Activated naive CD8-positive, alpha-beta T cell treated with anti-CD3 and anti-CD28 coated beads, Interleukin-2, amount 10 ng/mL, durations not matched to agents 7 days and 5 days (primary cell): ENCODE measurements at places on chromosomes 2 and 18.

GRCh38 chr2:138103156-138103555 lies 138.9 kb downstream of the HNMT start:
- no peak for DNase-seq

DNA sequence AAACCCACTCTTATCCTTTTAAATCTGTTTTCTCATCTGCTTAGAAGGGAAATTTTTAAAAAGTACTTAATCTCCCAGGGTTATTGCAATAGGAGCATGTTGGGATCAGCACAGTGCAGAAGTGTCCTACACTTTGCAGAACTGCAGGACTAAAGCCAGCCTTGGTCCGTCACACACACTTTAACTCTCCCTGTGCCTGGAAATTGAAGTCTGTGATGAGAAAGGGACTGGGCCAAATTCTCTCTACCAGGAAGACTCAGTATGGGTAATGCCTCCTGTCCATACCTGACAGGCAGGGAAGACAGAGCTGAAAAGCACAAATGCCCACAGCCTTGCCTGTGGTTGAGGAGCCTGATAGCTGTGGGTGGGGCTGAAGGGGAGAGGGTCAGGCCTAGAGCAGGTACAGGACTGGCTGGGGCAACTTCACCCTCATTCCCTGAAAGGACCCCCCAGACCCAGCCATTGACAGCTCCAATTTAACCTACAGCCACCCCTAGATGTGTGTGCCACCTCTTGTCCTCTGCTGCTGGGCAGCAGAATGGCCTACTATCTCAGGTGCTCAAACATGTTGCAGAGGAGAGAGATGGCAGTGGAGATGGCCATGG lies 377.2 kb upstream of the KLHL29 start:
- DNase-seq = no peak

DNA sequence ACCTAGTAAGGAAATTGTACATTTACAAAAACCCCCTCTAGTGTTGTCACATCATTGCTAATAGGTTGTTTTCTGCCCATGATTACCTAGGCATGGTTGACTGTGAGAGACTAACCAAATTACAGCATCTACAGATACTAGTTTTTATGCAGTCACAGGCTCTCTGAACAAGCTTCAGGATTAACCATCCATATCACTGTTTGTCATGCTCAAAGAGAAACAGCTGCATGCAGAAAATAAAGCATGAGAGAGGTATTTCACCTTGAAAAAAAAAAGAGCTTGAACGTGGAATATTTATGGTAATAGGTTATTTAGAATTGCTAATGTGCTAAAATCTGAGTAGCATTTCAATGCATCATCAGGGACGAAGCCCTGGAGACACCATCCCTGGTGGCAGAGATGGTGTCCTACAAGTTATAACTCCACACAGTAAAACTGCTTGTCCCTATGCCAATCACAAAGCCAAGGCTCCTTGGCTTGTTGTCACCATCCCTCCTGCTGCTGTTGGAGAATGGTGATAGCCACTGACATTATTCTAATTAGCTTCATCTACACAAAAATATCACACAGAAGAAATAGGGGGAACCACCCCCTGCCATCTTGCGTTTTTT lies 5.4 kb downstream of the NEB start:
- DNase-seq = no peak

DNA sequence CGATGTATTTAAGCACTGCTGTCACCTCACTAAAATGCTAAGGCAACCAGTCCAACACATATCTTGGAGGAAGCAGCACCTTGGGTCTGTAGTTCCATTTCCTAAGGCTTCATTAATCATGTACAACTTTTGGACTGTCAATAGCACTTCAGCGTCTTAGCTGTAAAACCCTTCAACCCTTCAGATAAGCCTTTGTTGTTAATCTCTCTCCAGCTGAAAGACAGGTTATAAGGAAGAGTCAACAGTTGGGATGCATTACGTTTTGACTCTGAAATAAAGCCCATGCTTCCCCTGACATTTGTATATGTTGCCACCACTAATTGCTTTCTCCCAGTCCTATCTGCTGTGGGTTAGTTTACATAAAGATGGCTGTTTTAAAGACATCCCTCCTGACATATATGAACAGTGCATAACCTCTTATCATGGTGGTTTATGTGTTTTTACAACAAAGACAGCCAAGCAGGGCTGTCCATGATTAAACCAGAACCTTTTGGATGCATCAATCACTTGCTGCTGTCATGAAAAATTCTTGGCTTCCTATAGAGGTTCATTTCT lies 81.5 kb downstream of the EPHA4 start:
- no peak for DNase-seq

DNA sequence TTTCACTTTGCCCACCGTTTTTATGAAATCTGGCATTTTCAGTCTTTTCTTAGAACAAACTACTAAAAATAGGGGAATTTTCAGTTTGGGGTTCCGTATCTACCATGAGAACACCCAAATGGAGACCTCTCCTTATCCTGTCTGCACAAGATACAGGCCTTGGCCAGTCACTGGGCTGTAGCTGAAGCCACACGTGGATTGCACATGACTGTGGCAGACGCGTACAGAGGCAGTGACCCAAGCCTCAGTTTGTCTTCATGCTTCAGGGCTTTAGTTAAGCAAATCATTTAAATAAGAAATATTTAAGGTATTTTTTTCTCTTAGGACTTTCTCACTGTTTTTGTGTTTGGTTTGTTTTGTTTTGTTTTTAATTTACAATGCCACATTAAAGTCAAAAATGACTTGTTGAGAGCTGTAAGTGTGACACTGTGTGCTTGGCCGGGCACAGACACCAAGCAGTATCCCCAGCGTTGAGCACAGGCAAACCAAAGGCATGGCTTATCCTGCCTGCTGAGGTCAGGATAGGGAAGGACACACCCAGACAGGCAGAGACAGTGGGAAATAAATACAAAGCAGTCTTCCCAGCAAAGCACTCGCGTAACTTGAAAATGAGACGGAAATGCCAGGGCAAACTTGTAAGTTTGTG lies 53.3 kb downstream of the TRAPPC12 start:
- DNase-seq = no peak

DNA sequence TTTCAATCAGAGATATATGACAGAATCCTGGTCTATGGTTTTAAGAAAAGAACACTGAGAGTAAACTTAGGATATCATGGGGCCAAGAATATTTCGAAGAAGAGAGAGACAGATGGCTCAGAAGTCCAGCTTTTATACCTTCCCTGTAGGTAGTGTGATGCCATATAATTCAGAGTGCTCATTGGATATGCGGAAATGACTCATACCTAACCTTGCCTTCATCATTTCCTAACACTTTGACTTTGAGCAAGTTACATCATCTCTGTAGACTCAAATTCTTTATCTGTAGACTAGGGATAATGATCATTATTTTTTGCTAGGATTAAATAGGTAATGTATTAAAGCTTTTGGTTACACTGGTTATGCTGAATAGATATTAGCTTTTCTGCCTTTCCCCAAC lies 461.6 kb upstream of the CNTNAP5 start:
- no peak for DNase-seq

GRCh38 chr18:44636241-44636640 lies 44.4 kb upstream of the SETBP1 start:
- no peak for DNase-seq

- no peak for DNase-seq
These were observed 366.1 kb upstream of the CRIM1 start for GRCh38 chr2:35989503-35989902.

- no peak for DNase-seq
These were observed 17.2 kb upstream of the COL3A1 start for GRCh38 chr2:188956961-188957360.

DNA sequence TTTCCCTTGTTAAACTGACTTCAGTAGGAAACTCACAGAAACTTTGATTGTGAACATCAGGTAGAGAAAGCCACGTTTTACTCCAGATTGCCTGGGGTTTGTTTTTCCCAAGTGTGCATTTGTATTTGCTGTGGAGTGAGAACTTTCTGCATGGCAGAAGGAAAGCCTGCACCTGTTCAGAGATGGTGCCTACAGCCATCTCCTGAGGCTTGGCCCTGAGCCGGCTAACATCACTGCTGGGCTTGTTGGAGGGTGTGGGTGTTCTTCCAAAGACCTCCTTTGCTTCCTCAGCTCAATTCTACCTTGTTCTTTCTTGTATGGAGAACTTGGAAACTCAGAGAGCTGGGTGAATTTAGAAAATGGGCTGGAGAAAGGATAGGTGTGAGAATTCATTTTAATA lies 16.1 kb downstream of the KCNS3 start:
- DNase-seq = no peak

- no peak for DNase-seq
These were observed 48.7 kb upstream of the NEDD4L start for GRCh38 chr18:57995331-57995730.

DNA sequence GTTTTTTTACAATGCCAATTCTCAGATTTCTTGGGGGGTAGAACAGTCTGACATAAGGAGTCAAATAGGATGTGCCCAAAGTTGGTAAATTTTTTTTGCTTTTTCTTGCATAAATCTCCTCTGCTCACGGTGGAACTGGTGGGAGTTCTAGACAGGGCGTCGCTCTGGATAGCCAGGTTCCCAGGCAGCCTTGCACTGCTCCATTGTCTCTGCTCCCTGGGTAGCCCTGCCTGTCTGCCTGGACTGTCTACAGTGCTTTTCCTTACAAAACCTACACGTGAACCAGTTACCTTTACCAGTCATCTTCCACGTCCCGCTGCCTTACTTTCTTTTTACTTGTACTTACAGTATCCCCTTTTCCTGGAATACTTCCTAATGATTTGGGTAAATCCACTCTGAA lies 117.1 kb downstream of the ZNF407 start:
- no peak for DNase-seq

GRCh38 chr2:212146416-212146815 lies 392.2 kb downstream of the ERBB4 start:
- DNase-seq = no peak

DNA sequence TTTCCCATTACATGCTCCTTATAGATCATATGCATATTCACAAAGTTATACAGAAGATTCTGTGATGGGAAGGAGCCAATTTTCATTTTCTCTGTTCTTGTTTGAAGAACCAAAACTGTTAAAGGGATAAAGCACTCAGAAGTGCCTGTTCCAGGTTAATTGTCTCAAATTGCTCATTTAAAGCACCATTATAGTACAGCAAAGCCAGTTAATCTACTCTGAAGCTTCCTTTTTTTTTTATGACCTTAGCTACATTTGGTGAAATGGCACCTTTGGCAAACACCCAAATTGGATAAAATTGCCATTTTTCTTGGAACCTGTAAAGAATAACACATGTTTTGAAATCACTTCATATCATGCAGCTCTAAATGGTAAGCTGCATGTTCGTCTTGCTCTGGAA lies 1092.3 kb downstream of the BCL11A start:
- DNase-seq = no peak

- DNase-seq = no peak
These were observed 29.4 kb downstream of the HADHB start for GRCh38 chr2:26274058-26274613.

GRCh38 chr2:215772634-215773563 lies 240.5 kb downstream of the MREG start:
- no peak for DNase-seq

DNA sequence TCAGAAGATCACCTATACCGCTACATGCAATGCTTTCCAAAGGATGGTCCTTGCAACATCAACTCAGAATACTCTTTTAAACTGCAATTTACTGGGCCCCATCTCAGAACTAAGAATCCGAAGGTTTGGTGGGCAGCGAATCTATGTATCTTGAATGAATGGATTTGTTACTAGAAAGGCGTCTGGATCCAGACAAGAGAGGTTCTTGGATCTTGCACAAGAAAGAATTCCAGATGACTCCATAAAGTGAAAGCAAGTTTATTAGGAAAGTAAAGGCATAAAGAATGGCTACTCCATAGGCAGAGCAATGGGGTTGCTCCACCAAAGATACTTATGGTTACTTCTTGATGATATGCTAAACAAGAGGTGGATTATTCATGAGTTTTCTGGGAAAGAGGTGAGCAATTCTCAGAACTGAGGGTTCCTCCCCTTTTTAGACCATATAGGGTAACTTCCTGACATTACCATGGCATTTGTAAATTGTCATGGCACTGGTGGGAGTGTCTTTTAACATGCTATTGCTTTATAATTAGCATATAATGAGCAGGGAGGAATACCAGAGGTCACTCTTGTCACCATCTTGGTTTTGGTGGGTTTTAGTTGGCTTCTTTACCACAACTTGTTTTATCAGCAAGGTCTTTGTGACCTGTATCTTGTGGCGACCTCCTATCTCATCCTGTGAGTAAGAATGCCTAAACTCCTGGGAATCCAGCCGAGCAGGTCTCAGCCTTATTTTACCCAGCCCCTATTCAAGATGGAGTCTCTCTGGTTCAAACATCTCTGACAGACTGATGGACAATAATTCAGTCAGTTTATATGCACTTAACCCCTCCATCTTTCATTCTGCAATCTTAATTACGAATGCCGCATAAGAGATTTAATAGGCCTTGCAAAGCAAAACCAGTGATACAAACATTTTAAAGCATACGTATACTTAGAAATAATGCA lies 7.5 kb upstream of the RMDN2 start:
- no peak for DNase-seq

GRCh38 chr2:127508631-127509034 lies 17.7 kb downstream of the IWS1 start:
- DNase-seq = no peak

- DNase-seq = no peak
These were observed 130.5 kb upstream of the SLC1A4 start for GRCh38 chr2:64858541-64859311.

- no peak for DNase-seq
These were observed 110.8 kb downstream of the SMAD7 start for GRCh38 chr18:48839819-48840490.

DNA sequence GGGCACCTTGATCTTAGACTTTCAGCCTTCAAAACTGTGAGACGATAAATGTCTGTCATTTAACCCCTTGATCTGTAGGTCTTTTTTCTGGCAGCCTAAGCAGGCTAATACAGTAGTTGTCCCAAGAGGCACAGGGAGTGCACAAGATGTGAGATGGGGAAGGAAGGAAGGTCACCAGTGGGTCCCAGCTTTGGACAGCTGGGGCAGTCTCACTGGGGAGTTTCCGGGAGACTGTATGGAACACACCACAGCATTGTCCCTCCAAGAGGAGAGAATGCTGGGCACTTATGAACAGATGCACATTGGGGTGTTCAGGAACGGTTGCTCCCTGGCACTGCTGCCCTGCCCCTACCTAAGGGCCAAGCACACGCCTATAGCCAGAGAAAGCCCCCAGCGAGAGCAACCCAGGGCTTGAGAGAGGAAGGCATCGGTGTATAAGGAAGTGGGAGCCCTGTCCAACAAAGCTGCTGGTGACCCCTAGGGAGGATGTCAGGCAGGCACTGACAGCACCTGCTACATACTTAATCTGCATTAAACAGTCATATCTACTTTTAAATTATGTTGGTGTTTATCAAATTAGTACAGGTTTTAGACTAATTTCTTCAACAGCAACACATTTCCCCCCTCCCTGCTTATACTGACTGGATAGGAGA lies 11.6 kb upstream of the NCK2 start:
- no peak for DNase-seq

DNA sequence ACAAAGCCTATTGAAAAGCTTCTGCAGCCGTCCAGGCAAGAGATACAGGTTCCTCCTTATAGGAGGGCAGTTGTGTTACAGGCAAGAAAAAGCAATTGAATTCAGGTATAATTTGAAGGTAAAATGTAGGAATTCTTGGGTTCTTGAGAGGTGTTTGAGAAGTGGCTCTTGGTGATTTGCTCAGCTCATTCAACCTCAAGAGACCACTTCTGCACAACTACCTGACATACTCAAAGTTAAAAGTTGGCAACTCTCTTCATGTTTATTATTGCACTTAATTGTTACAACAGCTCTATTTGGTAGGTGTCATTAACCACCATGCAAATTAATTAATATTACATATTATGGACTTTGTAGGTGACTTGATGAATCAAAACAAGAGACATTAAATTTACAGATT lies 753.2 kb downstream of the ADCYAP1 start:
- DNase-seq = no peak

- DNase-seq = no peak
These were observed 1.5 kb upstream of the GDF7 start for GRCh38 chr2:20665243-20666004.
